Activated CD4-positive, alpha-beta T cell treated with anti-CD3 and anti-CD28 coated beads, Interleukin-2, Interleukin-6, amounts not matched to agents 100 ng/mL and 50 ng/mL, durations not matched to agents 16 hours and 8 hours (primary cell): ENCODE measurements at places on chromosomes 5 and 9.

GRCh38 chr5:82335806-82336205 lies 57.7 kb upstream of the RPS23 start:
- DNase-seq, result no peak

DNA sequence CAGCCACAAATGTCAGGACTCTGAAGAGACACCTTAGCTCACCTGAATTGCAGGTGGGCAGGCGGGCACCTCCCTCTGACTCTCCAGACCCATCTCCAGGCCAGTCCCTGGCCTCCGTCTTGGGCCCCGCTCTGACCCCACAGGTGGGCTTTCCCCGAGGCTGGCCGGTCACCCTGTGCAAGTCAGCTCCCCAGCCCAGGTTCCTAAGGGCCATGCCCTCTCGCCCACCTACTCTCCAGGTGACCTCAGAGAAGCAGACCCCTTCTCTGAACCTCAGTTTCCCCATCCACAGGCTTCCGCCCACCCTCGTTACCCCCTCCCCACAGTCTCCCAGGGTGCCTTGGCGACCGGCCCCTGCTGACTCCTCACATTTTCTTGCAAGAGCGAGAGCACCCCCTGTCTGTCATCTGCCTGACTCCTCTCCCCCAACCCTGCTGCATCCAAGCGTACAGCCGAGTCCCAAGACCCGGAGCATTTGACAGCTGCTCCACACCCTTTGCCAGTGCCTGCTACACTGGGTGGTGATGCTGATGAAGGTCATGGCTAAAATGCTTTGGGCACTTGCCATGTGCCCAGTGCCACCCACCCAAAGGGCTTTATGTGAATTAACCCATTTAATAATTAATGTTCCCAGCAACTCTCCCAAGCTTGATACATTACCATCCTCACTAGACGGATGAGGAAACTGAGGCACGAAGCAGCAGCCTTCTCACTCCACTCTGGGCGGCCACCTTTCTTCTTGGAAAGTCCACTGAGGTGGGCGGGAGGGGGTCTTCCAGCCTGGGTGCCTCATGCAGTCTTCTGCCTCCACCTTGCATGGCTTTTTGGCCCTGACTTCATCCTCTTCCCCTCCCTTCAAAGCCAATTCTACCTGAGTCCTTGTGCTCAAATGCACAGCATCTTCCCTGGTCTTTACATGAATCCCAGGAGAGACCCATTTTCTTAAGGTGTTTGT lies 51.1 kb upstream of the ORM1 start:
- peak; percentile 47 for DNase-seq

DNA sequence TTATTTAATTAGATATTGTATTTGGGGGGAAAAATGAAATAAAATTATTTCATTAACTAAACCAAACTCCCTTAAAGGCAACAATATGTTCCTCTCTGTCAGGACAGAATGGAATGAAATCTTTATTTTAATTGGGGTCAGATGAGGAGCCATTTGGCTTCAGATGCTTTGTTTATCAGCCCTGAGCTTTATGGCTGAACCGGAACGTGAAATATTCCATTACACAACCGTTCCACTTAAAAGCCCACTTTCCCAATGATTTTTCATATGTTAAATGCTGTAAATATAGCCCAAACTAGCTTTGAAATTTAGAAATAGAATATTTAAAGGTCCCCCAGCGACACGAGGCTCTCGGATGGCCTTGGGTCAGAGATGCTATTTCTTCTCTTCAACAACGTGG lies 149.5 kb downstream of the CRB2 start:
- DNase-seq, result no peak

- no peak for DNase-seq
Observed at GRCh38 chr9:69377981-69378380, 53.0 kb downstream of the ENTREP1 start.

DNA sequence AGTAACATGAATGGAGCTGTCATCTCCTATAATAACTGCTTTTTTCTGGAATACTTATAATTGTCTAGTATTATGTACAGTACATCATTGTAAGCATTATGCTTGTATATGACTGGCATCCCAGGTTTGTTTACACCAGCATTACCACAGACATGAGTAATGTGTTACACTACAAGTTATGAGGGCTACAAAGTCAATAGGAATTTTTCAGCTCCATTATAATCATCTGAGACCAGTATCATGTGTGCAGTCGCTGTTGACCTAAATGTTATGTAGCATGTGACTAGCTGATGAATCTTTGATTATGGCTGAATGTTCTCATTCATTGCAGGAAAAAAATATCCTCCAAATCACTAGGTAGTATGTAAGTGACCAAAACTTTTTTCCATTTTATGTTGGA lies 2.2 kb downstream of the ZCCHC9 start:
- DNase-seq, result no peak

- no peak for DNase-seq
Observed at GRCh38 chr9:107090218-107090617, 192.9 kb upstream of the RAD23B start.

GRCh38 chr5:73339051-73339575 lies 109.5 kb downstream of the FOXD1 start:
- DNase-seq, result no peak

GRCh38 chr5:69105996-69106906 lies 12.4 kb downstream of the SLC30A5 start:
- no peak for DNase-seq

DNA sequence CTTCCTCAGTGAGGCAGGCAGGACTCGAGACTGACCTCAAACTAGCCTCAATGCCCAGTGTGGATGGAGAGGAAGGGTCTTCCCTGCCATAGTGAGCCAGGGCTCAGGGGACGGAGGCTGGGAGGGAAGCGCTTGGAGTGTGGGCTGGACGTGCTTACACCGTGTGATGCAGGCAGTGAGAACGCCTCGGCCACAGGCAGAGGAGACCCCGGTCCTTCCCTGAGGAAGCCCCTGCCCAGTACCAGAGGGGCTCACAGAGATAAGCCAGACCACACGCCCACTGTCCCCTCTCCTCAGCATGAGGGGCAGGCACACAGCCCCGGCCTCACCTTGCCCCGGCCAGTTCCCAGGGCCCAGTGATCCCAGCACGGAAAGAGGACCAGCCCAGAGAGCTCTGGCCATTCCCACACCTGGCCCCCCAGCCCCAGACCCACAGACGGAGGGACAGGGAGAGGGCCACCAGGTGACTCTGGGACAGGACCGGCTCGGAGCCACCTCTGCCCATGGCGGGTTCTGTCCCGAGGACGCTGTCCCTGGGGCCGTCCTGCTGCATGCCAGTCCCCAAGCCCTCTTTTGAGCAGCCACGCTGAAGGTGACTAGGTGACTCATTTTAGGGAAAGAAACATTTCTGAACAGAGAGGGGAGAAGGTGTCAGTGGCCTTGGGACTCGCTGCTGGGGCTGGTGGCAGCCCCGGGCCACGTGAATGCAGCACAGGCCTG lies 6.0 kb upstream of the NSMF start:
- no peak for DNase-seq

- no peak for DNase-seq
Observed at GRCh38 chr5:39373791-39374190, 9.5 kb upstream of the C9 start.
